ENCODE measurements at places on chromosomes 13 and 19.

GRCh38 chr13:50543141-50543540 is 300.4 kb downstream of the DLEU7 start:
- DNase-seq, result no peak

GRCh38 chr19:19721896-19722295 is 11.0 kb downstream of the ZNF14 start:
- DNase-seq, result no peak

- DNase-seq, result no peak
Measured at GRCh38 chr13:37230346-37230745, 124.9 kb upstream of the CSNK1A1L start.

DNA sequence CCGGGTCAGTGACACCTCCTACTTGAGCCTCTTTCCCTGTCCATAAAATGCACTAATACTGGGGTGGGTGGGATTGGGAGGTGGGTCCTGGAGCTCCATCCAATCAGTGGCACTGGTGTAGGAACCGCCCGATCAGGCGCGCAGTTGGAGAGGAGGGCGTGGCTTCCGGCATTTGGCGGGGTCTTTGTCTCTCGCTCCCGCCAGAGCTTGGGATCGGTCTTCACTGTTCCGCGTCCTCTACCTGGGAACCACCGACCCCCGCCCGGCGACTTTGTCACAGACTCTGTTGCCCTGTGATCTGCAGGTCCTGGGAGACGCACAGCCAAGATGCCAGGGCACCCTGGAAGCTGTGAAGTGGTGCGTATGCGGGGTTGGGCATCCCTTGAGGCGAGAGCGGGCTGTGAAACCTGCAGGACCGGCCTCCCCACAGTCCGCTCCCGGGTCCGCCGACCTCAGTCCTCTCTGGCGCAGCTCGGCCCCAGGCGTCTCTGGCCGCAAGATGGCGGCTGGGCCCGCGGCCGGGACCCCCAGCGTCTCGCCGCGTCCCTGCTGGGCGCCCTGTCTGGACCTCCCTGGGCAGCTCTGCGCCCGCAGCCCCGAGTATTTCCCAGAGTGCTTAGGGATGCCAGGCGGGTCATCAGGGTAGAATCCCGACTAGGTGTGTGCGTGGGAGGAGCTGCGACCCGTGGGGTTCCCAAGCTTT is 41.6 kb upstream of the ZNF730 start:
- DNase-seq, result no peak

- no peak for DNase-seq
Measured at GRCh38 chr19:49665036-49665350, 664 bp downstream of the IRF3 start.

GRCh38 chr19:750640-751423 is at the start of gene MISP:
MISP (plus strand) TSS chr19:751112; CDS start chr19:756947, 5,835 bp downstream.
- no peak for DNase-seq

DNA sequence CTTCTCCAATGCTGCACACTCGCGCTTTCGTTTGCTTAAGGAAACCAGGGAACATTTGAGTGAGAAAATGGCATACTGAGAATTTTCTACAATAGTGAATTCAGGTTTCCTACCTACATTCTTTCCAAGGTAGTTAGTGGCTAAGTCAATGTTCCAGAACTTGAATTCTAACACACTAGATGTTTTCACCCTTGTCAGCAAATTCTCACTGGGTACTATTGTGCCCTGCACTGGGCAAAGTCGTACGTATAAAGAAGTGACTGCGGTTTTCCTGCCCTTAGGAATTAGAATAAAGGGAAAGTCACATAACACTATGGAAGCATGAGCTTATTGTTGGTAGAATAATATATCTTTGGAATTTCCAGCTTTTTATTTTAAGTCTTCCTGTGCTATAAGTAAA is 119.2 kb upstream of the TNFSF11 start:
- DNase-seq, result no peak

GRCh38 chr13:99756281-99756680 is 215.3 kb downstream of the ZIC5 start:
- DNase-seq, result no peak

- DNase-seq, result no peak
Measured at GRCh38 chr19:16372065-16372915, 47.7 kb downstream of the KLF2 start.

GRCh38 chr19:29375429-29376119 is 150.2 kb upstream of the VSTM2B start:
- no peak for DNase-seq

DNA sequence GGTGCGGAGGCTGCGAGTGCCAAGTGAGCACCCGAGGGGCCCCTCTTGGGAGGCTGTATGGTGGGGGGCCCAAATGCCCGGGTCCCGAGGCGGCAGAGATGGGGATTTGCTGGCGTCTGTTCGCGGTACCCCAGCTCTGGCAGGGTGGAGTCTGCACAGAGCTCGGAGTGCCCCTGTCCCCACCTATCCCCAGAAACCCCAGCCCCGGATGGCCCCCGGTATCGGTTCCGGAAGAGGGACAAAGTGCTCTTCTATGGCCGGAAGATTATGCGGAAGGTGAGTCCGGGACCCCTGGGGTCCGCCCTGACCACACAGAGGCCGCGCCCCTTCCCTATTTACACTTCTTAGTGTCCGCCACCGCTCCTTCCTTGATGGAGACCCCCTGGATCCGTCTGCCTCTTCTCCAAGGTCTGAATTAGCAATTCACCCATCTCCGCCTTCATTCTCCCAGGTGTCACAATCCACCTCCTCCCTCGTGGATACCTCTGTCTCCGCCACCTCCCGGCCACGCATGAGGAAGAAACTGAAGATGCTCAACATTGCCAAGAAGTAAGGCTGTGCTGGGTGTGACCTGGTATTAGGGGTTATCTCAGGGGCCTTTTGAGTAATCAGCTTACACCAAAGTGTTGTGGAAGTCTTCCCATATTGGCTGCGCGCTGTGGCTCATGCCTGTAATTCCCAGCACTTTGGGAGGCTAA is 630 bp downstream of the PNPLA6 start:
- DNase-seq, result no peak

GRCh38 chr13:111270765-111271698 is 49.4 kb upstream of the TEX29 start:
- DNase-seq, result no peak

DNA sequence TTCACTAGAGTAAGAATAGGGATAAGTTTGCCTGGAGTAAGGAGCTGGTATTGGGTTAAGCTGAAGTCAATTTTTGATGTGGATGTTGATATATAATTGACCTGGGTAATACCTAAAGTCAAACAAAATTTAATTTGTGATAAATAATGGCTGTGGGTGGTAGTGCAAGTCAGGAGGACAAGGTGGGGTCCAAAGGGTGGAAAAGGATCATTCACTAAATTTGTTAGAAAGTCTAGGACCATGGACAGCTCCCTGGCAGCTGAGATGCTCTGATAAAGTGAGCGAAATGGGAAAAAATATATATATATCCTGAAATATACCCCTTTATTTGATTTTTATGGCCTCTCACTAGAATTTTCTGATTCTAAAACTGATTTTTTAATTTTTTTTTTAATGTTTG is 463.5 kb downstream of the GPC6 start:
- no peak for DNase-seq

GRCh38 chr13:43245374-43245964 is 222.1 kb downstream of the DNAJC15 start:
- no peak for DNase-seq

GRCh38 chr19:47095476-47096099 is 18.0 kb downstream of the ZC3H4 start:
- no peak for DNase-seq

DNA sequence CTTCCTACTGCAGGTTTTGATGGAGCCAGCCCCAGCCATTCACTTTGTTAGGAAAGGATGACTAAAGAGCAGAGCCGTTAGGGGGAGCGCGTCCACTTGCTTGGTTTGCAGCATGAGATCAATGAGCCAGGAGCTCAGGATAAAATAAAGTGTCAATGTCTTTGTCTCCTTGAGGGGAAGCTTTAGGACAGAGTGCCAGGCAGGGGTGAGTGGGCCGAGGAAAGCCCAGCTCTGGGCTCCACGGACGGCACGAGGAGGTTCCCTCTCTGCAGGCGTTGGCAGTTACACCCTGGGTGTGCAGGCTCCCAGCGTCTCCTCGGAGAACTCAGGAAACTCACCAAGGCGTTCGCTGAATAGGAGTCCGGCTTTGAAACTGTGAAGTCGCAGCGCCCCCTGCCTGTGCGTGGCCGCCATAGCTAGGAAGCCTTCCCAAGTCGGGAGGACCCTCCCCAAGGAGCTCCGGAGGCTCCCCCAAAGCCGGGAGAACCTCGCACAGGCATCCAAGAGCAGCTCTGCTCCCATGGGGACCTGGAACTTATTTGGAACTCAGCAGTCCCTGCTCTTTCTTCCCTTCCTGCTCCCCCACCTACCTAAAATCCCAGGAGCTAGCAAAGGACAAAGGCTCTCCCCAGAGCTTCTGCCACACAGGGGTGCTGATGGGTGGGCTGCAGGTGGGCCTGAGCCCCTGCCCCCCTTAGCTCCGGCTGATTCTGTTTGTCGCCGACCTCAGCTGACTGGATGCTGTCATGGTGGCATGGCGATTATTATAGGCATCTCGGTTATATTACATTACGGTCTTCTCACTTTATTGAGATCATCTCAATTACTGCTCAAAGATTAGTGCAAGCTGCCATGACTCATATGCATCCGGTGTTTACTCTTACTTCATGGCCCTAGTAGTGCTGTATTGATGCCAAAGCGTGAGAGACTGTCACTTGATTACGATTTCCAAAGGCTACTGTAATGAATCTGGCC is 34.4 kb downstream of the GSX1 start:
- peak; percentile 51 for DNase-seq

DNA sequence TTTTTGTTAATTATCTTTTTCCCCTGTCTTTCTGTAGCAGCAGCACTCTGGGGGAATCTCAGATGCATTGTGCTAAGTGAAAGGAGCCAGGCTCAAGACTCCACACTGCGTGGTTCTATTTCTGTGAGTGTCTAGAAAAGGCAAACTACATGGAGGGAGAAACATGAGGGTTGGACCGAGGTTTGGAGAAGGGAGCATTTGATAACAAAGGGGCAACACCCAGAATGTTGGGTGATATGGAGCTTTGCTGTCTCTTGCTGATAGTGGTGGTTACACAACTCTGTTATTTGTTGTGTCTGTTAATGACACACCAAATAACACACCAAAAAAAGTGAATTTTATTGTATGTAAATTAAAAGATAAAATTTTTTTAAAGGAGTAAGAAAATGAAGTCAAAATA is 107.8 kb downstream of the COL4A2 start:
- no peak for DNase-seq

- DNase-seq, result no peak
Measured at GRCh38 chr13:28849441-28849840, 29.3 kb downstream of the MTUS2 start.

GRCh38 chr19:17831419-17831888 is 10.1 kb upstream of the INSL3 start:
- DNase-seq, result no peak

DNA sequence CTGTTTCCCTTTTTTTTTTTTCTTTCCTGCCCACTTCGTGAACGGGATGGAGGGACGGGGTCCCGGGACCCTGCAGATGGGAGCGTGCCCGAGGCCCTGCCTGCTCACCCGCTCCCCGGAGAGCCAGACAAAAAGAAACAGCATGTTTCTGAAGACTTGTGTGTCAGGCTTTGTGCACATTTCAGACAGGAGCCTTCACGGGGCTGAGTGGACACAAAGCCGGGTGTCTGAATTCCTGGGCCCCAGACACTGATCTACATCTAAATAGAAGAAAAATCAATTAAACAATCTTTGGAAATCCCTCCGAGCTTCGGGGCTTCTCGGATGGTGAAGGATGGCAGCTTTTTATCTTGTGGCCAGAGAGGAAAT is 4.2 kb downstream of the PGPEP1 start:
- DNase-seq, result no peak

- DNase-seq, result no peak
Measured at GRCh38 chr13:33676045-33676989, 141.6 kb upstream of the RFC3 start.

GRCh38 chr19:48646722-48647216 is 782 bp upstream of the CA11 start:
- no peak for DNase-seq

DNA sequence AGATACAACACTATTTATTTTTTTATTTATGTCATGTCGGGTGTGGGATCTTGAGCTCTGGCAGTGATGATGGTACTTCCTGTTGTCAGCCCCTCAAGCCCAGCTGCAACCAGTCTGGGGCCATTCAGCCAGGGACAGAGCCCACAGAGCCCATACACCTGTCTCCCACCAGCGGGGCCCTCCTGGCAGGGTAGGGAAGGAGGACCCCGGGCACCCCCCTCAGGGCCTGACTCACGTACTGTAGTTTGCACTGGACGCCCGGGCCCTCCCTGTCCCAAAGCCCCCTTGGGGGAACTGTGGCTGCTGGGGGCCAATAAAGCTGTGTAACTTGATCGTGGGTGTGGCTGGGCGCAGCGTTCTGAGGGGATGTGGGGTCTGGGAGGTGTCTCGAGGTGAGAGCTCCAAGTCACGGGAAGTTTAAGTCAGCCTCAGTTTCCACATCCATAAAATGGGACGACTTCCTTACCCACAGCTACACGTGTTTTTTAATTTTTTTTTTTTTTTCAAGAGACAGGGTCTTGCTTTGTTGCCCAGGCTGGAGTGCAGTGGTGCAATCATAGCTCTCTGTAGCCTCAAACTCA is 9.5 kb downstream of the ATG4D start:
- DNase-seq, result no peak

GRCh38 chr13:67554746-67555452 is 324.8 kb upstream of the PCDH9 start:
- no peak for DNase-seq

- no peak for DNase-seq
Measured at GRCh38 chr19:30733826-30734550, 361.8 kb downstream of the ZNF536 start.

DNA sequence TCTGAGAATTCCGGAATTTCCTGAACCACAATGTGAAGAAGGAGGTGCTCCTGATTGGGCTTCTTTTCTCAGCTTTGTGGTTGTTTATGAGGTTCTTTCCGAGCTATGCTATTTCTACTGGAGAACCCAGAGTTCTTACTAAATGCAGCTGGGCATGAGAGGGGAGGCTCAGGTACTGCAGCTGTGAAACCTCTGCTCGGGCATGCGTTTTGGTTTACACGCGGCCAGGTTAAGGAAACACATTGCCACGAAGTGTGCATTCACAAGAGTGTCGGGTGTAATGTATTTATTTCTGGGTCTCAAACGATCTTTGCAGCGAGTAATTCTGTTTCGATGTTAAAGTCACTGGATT is 661 bp upstream of the MIR17HG start:
- DNase-seq, result peak; percentile 40

DNA sequence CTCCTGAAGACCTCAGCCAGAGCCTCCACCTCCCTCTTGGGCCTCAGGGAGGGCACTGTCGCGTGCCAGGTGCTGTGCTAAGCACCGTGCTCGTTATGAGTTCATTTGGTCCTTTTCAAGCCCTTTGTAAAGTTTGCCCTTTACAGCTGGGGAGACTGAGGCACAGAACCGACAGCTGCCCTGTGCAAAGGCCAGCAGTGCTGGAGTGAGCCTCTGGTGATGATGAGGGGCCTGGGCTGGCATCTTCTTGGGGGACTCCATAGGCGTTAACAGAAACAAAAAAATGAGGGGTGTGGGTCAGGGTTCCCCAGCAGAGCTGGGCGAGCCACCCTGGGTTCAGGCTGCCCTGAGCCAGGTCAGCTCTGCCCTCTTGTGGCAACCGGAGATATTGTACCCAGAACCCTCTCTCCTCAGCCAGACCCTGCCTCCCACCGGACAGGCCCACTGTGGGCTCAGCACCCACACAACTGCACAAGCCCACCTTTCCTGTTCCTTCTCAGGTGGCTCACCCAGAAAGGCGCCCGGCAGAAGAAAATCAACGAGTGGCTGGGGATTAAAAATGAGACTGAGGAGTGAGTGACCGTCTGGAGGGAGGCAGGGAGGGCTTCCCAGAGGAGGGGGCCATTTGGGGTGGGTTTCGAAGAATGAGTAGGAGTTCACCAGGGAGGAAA is 5.5 kb upstream of the IFI30 start:
- peak; percentile 24 for DNase-seq

GRCh38 chr13:49643035-49643646 is 14.8 kb downstream of the ARL11 start:
- DNase-seq, result no peak
